Hematopoietic multipotent progenitor cell treated with erythropoietin and hydrocortisone succinate and interleukin-3 and kit ligand, for 8 days (in vitro differentiated cells): ENCODE measurements at places on chromosomes 7 and 10.
A peak's percentile ranks its signal among the peaks of the same experiment; 100 is the strongest.

- DNase-seq = no peak
Measured at GRCh38 chr10:31757386-31757791, 171.2 kb downstream of the ARHGAP12 start.

GRCh38 chr10:27514243-27514642 is 10.1 kb downstream of the RAB18 start:
- no peak for DNase-seq

DNA sequence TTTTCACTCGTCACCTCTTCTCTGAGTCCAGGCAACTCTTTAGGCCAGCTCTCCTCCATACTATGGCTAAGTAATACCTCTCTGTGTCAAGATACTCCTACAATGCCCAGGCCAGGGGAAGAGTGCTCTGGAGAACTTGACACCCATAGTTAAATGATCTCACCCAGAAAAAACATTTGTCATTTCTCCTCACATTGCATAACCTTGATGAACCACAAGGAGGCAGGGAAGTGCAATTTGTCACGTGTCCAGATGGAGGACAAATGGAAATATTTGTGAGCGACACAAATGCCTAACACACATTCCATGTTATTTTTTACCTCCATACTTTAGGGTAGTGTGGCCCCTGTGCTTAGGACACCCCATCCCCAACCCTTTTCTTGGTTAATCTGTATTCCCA is 78.3 kb downstream of the HTR7 start:
- peak; percentile 25 for DNase-seq

DNA sequence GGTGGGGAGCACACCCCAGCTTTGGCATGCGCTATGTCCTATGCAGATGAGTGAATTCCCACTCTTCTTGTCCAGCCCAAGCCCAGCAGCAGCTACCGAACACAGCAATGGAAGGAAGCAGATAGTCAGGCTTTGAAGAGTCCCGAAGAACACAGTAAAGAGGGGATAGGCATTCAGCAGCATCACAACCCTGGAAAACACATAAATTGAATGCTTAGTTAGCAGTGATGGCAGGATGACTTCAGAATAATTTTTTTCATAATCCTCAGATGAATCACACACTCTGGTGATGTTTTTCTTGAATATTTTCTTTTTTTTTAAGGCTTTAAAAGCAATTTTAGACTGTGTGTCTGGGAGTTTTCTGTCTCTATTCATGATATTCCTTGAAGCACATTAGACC is 95.8 kb downstream of the CFAP58 start:
- no peak for DNase-seq

DNA sequence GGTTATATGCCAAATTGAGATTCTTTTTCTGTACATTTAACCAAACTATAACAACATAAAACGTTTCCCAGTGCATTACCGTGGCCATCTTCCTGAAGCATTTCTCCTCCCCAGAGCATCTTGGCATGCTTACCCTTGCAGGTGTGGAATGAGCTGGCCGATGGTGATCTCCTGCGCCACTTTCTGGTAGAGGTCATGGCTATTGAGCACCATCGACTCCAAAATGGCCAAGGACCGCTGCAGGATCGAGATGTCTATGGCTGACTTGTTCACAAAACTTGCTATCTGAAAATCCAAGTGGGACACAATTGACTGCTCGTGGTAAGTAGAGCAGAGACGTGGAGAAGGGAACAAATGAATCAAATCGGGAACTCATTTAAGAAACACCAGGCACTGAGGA is 223.9 kb downstream of the ELMO1 start:
- DNase-seq = no peak

- no peak for DNase-seq
Measured at GRCh38 chr7:15687546-15688278, 1.2 kb upstream of the MEOX2 start.

- DNase-seq = peak; percentile 22
Measured at GRCh38 chr7:105141068-105141467, 127.1 kb downstream of the KMT2E start.

DNA sequence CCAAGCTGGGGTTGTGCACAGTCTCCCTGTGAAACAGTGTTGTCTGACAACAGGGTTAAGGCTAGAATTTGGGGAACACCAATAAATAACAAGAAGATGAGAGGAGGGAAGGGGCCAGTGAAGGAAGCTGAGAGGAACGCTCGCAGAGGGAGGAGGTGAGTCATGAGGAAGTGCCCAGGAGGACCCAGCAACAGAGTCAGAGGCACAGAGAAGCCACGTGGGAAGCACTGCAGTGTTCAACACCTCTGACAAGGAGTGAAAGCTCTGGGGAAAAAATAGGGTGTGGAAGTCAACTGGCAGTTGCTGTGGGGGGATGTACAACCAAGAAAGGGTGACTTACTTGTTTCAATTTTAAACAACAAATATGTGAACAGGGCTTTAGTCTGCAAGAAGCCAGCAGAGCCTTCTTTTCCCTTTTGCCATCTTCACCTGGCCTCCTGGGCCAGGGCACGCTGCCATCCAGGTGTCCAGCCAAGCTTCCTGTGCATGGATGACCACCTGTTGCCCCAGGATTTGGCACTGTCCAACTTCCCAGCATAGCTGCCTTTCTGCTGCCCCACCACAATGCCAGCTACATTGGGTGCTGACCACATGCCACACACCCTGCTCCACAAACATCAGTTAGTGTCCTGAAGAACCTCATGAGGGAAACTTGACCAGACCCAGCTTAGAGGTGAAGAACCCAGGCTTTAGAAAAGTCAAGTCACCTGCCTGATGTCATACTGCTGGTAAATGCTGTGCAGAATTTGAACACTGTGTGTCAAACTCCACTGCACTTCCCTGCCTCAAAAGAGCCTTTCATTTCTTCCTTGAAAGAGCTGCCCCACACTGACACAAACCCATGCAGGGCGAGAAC is 69.6 kb downstream of the ATXN7L1 start:
- DNase-seq = peak; percentile 6

DNA sequence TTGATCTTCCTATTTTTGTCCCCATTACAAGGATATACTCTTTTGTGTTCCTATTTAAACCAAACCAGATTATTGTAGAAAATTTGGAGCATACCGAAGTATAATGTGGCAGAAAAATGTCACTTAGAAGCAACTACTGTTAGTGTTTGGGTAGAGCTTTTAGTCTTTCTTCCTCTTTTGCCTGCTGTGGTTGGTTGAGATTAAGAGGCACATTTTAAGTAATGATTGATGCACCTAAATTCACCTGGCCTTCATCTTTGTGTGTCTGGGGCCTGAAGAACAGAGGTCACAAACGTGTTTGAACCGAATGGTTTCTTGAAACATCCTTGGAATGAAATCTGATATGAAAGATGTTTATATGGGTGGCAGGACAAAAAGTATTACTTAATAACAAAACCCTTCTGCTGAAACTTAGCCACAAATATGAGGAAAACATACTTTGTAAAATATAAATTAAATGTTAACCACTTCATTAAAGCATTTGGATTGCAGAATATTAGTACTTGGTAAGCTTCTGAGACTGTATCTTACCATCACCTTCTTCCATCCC is 2.6 kb downstream of the BPGM start:
- DNase-seq = no peak

DNA sequence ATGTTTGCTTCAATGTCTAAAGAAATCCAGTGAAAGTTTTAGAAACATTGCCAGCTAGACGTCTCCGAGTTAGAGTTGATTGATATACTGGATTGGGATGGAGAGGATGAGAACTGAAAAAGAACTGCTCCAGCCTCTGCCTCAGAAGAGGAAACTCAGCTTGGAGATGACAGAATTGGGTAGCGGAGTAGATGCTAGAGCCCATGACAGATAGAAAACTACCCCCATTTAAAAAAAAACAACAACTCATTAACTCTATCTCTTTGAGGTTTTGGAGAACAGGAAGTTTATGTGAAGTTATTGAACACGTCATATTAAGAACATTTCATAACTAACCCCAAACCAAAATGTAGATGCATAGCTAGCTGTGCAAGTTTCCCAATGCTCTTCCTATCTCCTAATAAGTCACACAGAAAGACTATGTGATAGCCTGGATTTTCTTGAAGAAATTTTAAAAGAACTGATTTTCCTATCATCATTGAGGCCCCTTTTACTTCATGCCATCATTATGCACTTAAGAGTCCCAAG is 28.3 kb upstream of the AFAP1L2 start:
- DNase-seq = no peak

GRCh38 chr7:157964521-157964920 is 623.1 kb downstream of the PTPRN2 start:
- no peak for DNase-seq

- no peak for DNase-seq
Measured at GRCh38 chr7:31432176-31432575, 81.7 kb upstream of the ITPRID1 start.

GRCh38 chr7:39645482-39646407 is 22.4 kb downstream of the RALA start:
- peak; percentile 35 for DNase-seq

GRCh38 chr10:103814105-103814504 is 41.3 kb downstream of the SH3PXD2A start:
- no peak for DNase-seq

GRCh38 chr7:48173756-48174382 is 2.6 kb downstream of the ABCA13 start:
- DNase-seq = no peak

- DNase-seq = no peak
Measured at GRCh38 chr10:120658943-120659885, 191.9 kb upstream of the WDR11 start.

DNA sequence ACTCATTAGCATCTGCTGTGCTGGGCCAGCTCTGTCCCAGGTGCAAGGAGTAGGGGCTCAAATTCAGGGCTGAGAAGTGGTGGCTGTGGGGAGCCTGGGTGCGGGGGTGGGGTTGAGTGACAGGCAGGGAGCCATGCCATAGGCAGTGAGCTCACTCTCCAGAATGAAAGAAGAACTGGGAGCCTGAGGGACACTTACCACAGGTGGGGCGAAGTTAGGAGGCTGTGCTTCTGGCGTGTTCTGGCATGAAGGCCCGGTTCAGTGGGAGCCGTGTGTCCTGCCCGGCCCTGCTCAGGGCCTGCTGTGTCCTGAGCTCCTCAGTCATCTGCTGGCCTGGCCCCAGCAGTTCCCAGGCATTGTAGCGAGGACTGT is 62.5 kb downstream of the MKI67 start:
- no peak for DNase-seq

DNA sequence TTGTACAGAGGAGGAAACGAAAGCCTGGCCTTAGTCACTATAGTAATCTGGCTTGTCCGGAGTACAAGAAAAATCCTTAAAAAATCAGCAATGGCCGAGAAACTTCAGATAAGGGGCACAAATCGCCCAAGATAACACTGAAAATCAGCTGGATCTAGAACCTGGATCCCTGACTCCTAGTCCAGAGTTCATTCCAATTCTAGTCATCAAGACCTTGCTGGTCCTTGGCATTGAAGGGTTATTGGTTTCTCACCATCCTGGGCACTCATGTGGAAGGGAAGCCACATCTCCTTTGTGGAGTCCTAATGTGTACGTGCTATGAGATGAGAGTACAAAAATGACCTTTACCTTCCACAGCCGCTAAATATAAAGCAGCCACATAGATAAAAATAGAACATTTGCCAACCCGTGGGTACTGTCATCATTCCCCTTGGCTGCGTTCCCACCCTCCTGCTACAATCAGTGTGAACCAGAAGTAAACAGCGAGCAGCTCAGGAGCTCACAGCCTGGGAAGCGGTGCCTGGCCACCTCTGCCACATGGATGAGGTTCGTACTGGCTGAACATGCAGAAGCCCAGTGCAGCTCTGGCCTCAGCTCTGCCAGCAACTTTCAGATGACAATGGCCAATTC is 116.0 kb upstream of the PDLIM1 start:
- peak; percentile 70 for DNase-seq

DNA sequence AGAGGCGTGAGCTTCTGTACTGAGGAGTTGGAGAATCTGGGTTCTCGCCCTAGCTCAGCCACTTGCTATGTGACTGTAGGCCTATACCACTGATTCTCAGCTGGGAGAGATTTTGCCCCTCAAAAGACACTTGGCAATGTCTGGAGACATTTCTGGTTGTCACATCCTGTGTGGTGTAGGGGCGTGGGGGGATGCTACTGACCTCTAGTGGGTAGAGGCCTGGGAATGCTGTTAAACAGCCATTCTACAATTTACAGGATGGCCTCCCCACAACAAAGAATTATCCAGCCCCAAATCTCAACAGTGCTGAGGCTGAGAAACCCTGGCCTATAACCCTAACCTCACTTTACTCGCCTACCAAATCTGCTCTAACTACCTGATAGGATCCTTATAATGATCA is 58.8 kb upstream of the GAD2 start:
- DNase-seq = no peak

DNA sequence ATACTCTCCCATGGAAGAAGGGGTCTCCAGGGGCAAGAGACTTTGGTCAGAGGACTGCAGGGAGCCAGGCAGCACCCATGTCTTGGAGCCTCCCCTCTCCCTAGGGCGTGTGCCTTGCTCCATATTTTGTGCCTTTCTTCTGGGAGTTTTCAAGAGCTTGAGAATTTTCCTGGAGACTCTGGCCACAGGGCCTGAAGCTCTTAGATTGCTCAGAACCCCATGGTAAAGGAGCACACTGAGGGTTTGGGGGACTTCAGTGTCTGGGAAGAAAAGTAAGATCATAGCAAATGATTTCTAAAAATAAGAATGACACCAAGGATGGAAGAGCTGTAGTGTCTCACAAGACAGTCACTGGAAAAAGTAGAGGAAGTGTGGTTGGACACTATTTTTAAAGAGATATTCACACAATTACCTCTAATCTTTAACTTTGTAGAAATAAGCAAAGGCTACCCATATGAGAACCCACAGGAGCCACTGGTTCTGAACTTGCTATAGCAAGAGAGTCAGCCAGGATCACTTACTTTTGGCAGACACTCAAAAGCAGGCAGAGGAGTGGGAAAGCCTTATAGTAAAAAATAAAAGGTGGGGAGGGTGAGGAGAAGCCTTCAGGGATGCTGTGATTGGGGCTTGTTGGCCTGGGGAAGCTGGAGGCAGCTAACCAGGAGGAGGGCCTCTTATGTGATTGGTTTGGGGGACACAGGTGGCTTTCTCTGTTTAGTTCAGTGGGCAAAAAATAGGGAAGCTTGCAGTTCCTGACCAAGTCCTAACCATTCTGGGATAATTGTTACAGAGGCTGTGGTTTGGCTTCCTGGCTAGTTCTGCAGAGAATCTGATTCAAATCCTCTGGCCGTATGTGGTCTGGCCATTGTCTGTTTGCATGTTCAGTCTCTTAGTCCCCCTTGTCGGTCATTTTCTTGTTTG is 5.1 kb upstream of the CSGALNACT2 start:
- DNase-seq = no peak

GRCh38 chr7:43560742-43561330 is 22.1 kb upstream of the STK17A start:
- no peak for DNase-seq
